ENCODE measurements at places on chromosomes 12 and 14. TPM values are rescaled to one million over a fixed set of nuclear protein-coding genes. Genes with fewer than 3 reads are reported as not detected.

BAZ1A gene
- total RNA-seq, result 51.1 TPM

SLC25A21 gene
- total RNA-seq, result 8.1 TPM

CFAP73 gene
- total RNA-seq, result 0.33 TPM

DNA sequence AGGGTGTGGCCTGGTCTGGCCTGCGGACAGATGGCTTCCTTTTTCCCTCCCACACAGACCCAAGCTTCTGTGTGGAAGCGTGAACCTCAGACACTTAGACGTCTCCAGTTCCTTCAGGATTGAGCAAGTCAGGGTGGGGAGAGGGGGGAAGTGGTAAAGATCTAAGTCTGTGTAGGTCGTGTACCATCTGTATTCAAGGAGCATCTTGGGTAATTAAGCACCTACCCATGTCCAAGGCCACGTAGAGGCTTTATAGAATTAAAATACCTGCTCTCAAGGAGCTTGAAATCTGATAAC is 1.7 kb downstream of the AVIL start:
- no peak for DNase-seq

DNA sequence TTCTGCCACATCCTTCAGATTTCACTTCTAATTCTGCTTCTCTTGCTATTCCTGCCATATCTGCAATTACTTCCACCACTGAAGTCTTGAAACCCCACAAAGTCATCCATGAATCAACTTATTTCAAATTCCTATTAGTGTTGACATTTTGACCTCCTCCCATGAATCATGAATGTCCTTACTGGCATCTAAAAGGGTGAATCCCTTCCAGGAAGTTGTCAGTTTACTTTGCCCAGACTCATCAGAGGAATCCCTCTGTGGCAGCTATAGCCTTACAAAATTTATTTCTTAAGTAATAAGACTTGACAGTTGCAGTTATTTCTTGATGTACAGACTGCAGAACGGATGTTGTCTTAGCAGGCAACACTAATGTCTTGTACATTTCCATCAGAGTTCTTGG is 162.9 kb downstream of the PCNX1 start:
- no peak for DNase-seq

GRCh38 chr14:35576260-35576659 is 42.3 kb downstream of the INSM2 start:
- no peak for DNase-seq

GRCh38 chr14:74427651-74428050 is 1.6 kb upstream of the SYNDIG1L start:
- DNase-seq, result peak; percentile 2

DNA sequence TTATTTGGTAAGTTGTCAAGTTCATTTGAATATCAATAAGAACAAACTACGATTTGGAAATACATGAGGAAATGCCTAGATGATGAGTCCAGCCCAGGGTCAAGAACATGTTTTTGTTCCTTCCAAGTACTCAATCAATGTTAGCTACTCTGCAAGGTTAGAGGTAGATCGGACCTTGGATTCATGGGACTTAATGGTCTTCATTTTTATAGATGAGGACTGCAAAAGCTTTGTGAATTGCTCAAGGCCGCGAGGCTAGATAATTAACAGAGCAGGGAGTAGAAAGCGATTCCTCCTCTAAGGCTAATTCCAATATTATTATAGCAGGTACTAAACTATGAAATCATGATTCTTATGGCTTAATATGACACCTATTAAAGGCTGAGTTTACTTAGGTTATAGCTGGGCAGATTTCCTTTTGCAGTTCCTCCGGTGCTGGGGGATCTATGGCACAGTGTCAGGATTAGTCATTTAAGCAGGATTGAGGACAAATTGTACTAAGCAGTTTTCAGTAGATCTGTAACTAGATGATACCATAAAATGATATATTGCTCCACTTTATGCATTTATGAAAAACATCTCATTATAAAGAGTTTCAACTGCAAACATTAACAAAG is 19.8 kb downstream of the NR1H4 start:
- no peak for DNase-seq

- DNase-seq, result peak; percentile 39
Measured at GRCh38 chr12:109535231-109535862, 38.0 kb downstream of the MMAB start.

All from H7 (cell line).